ENCODE measurements at places on chromosomes 3 and 15. TPM values are rescaled to one million over a fixed set of nuclear protein-coding genes. Genes with fewer than 3 reads are reported as not detected.

DNA sequence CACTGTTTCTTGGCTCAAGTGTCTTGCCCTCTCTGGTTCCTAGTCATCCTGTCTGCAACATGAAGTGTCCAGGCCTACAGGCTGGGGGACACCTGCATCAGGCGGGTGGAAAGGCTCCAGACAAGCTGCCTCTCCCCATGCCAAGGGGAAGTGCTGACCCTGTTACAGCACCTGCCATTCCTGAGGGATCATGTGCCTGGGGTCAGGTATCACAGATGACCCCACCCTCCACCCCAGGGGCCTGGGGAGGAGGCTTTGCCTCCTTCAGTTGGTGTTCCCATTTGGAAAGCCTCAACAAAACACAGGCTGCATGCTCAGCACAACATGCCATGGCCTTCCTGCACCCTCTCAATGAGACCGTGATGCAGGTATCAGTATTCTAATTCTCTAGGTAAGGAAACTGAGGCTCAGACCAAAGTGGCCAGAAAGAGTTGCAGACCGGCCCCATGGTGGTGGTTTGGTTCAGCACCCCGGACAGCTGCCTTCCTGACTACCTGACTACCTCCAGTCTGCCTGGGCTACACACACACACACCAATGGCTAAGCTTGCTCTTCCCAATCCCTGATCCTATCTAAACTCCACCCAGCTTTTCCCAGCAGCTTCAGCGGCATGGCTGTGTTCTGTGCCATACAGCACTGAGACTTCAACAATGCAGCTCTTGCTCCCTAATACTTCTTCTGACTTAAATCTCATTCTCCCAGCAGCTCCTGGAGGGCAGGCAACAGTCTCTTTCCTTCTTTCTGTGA, 69.7 kb upstream of the LINGO1 start:
- H3K4me3 ChIP-seq, result no peak overlapping the region
- no peak overlapping the region for H3K27ac ChIP-seq
- no peaks in the 10 kb centered on the region for H3K36me3 ChIP-seq
- peak; percentile 27 for DNase-seq
- no peaks in the 10 kb centered on the region for H3K4me1 ChIP-seq

GRCh38 chr3:7484636-7485035, 623.7 kb downstream of the GRM7 start:
- H3K36me3 ChIP-seq, result no peaks in the 10 kb centered on the region
- H3K27me3 ChIP-seq, result no peaks in the 10 kb centered on the region
- no peak for DNase-seq
- H3K27ac ChIP-seq, result no peak overlapping the region
- H3K4me1 ChIP-seq, result no peaks in the 10 kb centered on the region

GRCh38 chr3:14375192-14375591, 27.2 kb upstream of the SLC6A6 start:
- no peak overlapping the region for H3K4me3 ChIP-seq
- H3K36me3 ChIP-seq, result peaks cover 6% of the 10 kb centered on the region
- no peaks in the 10 kb centered on the region for H3K27me3 ChIP-seq

- no peaks in the 10 kb centered on the region for H3K4me1 ChIP-seq
- no peak overlapping the region for H3K4me3 ChIP-seq
- H3K27me3 ChIP-seq, result no peaks in the 10 kb centered on the region
- DNase-seq, result no peak
- no peaks in the 10 kb centered on the region for H3K36me3 ChIP-seq
These were observed 87.9 kb downstream of the WDR72 start for GRCh38 chr15:53671545-53671944.

OR5K2 gene
- total RNA-seq, result not detected

DNA sequence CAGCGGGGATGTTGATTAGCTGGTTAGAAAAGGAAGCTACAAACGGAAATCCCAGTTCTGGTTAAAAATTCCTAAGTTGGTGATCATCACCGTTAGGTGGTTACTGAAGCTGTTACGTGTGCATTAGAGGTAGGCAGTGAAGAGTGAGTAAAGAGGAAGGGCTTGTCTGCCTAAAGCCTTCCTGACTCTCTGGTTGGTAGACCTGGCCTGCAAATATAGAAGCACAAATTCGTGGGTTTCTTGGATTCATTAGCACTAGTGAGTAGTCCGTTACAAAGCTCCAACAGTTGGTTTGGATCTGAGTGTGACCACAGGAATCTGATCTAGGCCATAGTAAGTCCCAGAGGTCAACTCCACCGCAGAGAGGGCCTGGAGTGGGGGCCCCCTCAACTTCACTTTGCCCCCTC, 174.0 kb upstream of the TP63 start:
- no peaks in the 10 kb centered on the region for H3K27me3 ChIP-seq
- no peak overlapping the region for H3K4me3 ChIP-seq
- H3K36me3 ChIP-seq, result no peaks in the 10 kb centered on the region
- no peak overlapping the region for H3K27ac ChIP-seq
- no peaks in the 10 kb centered on the region for H3K4me1 ChIP-seq
- DNase-seq, result no peak

CCR1 gene
- total RNA-seq, result 20.7 TPM

DIS3L gene
- 24.9 TPM for total RNA-seq

C3orf22 gene
- total RNA-seq, result not detected

DNA sequence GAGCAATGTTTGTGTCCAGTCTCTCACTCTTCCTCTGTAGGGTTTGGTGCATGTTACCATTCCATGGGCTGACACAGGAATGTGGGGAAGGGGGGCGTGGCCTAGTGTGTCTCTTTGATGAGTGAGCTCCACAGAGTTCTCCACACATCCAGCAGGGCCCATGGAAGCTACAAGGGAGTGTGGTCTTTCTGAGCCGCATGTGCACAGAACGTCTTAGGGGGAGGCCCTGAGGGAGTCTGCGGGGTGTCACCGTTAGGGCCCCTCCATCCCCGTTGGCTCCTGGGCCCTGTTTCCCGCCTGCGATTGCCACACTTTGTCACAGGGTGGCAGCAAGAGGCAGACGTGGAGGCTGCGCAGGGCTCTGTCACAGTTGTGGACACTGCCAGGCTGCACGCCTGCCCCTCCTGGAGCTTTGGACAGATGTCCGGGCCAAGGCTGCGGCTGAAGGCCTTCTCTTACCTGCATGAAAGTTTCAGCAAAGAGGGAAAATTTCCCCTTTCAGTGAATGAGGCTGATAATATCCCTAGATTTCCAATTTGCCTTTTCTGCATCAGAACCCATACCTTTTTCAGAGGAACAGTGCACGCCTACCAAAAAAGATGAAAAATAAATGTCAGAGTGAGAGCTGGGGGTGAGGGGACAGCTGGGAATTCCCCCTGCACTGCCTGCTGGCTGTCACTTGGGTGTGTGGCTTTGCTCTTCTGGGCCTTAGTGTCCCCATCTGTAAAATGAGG, 24.3 kb downstream of the CACNA2D3 start:
- H3K27me3 ChIP-seq, result no peaks in the 10 kb centered on the region
- H3K36me3 ChIP-seq, result no peaks in the 10 kb centered on the region
- no peaks in the 10 kb centered on the region for H3K4me1 ChIP-seq
- H3K27ac ChIP-seq, result no peak overlapping the region
- DNase-seq, result no peak

DNA sequence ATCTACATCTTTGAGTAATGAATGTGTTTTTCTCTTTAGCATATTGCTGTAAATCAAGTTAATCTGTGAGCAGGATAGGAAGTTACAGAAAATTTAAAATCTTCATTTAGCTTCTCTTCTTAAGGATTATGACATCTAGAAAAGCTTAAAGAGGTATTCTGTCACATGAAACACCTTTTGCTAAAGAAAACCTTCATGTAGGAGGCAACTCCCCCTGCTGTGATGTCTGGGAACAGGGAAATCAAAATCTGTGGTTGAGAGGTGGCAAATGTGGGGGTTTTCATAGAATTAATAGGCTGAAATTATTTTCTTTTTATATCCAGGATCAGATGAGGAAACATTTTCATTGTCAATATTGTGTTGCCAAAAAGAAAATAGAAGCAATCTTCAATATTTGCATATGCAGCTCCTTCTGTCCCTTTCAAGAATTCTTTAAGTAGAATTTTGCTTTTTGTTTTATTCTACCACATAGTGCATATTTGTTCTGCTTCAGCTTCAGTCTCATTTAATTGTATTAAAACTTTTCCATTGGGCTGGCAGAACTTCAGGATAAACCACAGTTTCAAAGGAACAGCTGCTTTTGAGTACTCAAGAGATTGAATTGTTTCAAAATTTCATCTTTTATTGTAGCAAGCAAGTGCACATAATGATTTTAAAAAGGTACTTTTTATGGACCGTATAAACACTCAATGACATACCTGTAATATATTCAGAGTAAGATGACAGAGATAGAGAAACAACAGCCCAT, 128.4 kb downstream of the RAP2B start:
- H3K27me3 ChIP-seq, result no peaks in the 10 kb centered on the region
- H3K27ac ChIP-seq, result no peak overlapping the region
- H3K36me3 ChIP-seq, result peaks cover 3% of the 10 kb centered on the region
- no peak for DNase-seq
- H3K4me1 ChIP-seq, result peaks cover 49% of the 10 kb centered on the region
- H3K4me3 ChIP-seq, result no peak overlapping the region

GRK7 gene
- total RNA-seq, result not detected

GRCh38 chr3:132626955-132627354, 29.9 kb downstream of the ACKR4 start:
- peaks cover 13% of the 10 kb centered on the region for H3K36me3 ChIP-seq
- peaks cover 3% of the 10 kb centered on the region for H3K4me1 ChIP-seq
- no peaks in the 10 kb centered on the region for H3K27me3 ChIP-seq

DNA sequence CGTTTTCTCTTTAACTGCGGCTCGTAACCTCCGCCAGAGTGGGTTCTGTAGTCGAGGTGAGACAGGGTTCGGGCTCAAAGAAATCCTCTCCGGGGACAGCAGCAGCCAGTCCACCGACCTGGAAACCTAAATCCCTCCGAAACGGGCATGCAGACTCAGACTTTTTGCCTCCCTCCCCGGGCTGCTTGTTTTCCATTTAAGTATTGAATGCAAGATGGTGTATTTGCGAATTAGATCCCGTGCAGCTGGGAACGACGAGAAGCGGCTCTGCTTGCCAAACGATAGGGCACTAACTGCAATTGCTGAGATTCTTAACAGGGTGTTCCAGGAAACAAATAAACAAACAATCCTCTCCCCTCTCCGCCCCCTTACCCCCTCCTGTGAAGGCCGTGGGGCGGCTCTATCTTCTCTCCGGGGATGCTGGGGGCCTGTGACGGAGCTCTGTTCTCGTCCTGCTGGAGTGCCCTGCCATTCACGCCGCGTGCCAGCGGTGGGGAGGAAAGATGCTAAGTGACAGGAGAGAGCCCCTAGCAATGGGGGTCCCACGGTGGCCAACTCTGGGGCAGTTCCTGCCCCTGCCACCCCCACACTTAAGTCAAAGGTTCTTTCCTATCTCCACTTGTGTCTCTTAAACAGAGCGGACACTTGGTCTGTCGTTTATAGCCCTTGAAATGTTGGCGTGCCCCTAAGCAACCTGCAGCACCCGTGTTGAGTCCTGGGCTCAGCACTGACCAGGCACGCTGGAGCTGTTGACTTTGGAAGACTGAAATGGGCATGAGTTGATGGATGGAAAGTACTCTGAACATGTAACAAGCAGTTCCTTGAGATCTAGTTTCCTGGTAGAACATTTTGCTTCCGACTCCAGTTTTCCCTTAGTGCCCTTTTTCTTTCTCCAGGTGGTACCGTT, 1.3 kb upstream of the ETV5 start:
- H3K4me3 ChIP-seq, result peak overlapping the region; percentile 77
- peaks cover 38% of the 10 kb centered on the region for H3K4me1 ChIP-seq
- H3K36me3 ChIP-seq, result peaks cover 2% of the 10 kb centered on the region
- H3K27me3 ChIP-seq, result peaks cover 83% of the 10 kb centered on the region

GRCh38 chr3:62872318-62872717, 2.9 kb downstream of the CADPS start:
- H3K4me1 ChIP-seq, result no peaks in the 10 kb centered on the region
- peaks cover 32% of the 10 kb centered on the region for H3K27me3 ChIP-seq
- no peak for DNase-seq
- no peak overlapping the region for H3K27ac ChIP-seq
- H3K36me3 ChIP-seq, result no peaks in the 10 kb centered on the region
- no peak overlapping the region for H3K4me3 ChIP-seq

DNA sequence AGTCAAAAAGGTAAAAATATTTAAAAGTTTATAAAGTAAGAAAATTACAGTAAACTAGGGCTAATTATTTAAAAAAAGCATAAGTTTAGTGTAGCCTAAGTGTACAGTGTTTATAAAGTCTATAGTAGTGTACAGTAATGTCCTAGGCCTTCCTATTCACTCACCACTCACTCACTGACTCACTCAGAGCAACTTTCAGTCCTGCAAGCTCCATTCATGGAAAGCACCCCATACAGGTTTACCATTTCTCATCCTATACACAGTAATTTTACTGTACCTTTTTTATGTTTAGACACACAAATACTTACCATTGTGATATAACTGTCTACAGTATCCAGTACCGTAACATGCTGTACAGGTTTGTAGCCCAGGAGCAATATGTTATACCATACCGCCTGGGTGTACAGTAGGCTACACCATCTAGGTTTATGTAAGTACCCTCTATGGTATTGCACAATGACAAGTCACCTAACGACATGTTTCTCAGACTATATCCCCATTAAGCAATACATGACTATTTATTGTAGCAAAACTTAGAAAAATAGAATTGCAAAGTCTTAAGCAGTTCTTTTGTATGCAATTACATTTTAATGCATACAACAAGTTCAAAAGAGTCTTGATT, 19.5 kb downstream of the AVEN start:
- peaks cover 21% of the 10 kb centered on the region for H3K4me1 ChIP-seq
- no peak overlapping the region for H3K4me3 ChIP-seq
- no peaks in the 10 kb centered on the region for H3K27me3 ChIP-seq
- DNase-seq, result no peak

DNA sequence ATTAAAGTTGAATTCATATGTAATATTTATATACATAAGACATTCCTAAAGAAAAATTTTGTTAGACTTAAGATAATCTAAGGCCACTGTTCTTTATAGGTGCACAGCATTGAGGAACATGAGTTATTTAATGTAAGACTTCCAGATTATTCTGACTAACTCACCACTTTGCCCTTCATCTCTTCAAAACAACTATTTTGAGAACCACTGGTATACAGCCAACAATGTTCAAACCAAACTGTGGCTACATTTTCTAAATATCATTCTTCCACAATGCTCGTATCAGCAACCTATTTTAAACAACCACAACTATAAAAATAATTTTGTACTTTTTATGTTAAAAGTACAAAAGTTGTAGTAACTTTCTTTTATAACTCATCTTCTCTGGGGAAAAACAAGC, 199.8 kb upstream of the ALCAM start:
- no peak for DNase-seq
- H3K4me3 ChIP-seq, result no peak overlapping the region
- H3K27ac ChIP-seq, result no peak overlapping the region
- no peaks in the 10 kb centered on the region for H3K27me3 ChIP-seq

GRCh38 chr3:196149831-196150301, 61.3 kb downstream of the ZDHHC19 start:
- no peaks in the 10 kb centered on the region for H3K36me3 ChIP-seq
- H3K27ac ChIP-seq, result no peak overlapping the region
- peaks cover 4% of the 10 kb centered on the region for H3K27me3 ChIP-seq
- H3K4me1 ChIP-seq, result peaks cover 5% of the 10 kb centered on the region
- H3K4me3 ChIP-seq, result no peak overlapping the region

All from activated CD4-positive, alpha-beta memory T cell treated with anti-CD3 and anti-CD28 coated beads, Interleukin-2, amount 10 ng/mL, durations not matched to agents 7 days and 5 days (primary cell).